ENCODE measurements at places on chromosomes 2 and 18.

DNA sequence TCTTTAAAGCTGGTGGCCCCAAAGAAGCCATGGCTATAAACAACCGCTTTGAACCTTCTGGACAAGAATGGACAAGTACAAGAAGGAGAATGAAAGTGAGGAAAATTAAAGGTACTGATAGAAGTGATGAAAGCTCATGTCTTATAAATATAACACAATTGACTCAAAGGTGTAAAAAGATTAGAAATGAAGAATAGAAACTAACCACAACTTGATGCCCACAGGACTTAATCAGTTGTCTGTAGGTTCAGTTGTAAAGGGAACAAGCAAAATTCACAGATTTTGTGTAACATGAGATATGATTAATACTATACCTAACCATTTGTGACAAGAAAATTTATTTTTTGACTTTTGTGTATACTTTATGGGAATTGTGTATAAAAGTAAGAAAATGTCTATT is 135.7 kb downstream of the NUP35 start:
- no peak for DNase-seq

DNA sequence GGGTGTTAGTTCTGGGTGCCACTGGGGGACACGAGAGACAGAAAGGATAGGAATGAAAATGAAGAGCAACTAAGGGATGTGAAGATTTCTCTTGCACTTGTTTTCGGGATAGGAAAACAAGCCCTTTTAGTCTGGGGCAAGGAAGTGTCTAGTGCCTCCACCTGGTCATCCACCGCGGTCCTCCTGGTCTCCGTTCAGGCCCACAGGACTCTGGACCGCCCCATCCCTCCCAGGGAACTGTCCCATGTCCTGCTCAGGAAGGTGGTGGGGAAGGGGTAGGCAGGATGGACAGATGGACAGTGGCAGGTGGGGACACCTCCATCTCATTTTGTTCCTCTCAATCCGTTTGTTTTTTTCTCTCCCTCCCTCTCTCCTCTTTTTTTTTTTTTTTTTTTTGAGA is 45.9 kb downstream of the AGAP1 start:
- no peak for DNase-seq

DNA sequence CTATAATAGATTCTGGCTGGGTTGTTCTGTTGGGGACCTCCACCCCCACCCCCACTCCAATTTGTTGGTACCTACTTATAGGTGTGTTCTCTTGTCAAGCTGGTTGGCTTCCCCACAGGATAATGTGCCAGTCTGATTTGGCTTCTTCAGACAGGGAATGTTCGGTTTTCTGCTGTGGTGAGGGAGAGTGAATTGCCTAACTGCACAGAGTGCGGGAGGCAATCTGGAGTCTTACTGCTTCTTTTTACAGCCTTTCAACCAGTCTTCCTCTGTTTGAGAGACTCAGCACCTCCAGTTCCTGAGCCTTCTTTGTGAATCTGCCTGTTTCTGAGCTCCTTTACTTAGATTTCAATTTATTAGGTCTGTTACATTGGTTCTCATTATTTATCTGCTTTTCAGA is 27.4 kb upstream of the SNORC start:
- DNase-seq, result no peak

DNA sequence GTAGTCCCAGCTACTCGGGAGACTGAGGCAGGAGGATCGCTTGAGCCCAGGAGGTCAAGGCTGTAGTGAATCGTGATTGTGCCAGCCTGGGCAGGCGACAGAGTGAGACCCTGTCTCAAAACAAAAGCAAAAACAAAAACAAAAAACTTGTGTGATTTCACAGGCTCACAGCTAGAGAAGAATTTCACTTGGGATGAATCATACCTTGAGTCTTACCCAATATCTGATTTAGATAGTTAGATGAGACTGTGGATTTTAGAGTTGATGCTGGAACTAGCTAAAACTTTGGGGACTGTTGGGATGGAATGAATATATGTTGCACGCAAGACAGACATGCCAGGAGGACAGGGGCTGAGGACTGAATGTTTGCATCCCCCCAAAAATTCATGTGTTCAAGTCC is 4.4 kb downstream of the ANKRD29 start:
- no peak for DNase-seq

DNA sequence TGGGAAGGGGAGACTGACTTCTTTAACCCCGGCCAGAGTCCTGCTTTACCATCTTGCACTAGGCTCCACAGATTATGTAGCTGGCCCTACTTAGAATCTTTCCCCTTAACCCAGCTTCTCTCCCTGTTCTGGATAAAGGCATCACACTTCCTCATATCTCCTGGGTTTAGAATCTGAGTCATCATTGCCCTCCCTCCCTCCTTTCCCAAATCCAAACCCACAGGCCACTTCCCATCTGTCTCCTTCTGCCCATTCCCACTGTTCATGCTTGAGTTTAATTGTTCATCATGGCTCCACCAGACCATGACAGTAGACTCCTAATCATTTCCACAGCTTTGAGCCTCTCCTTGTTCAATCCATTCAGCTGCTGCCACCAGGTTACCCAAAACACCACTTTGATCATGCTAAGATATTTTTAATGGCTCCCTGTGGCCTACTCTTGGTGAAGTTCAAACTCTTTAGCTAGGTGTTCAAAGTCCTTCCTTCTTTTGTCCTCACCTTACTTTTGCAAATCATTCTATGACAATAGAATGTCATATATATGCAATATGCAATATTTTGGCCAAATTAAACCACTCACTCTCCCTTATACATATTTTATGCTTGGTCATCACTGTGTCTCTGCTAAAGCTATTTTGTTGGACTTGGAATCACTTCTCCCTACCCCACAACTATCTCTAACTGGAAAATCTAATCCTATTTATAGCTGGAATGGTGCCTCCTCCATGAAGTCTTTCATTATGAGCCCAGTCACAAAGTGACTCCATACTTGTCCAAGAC is 5.5 kb downstream of the PDE11A start:
- no peak for DNase-seq

DNA sequence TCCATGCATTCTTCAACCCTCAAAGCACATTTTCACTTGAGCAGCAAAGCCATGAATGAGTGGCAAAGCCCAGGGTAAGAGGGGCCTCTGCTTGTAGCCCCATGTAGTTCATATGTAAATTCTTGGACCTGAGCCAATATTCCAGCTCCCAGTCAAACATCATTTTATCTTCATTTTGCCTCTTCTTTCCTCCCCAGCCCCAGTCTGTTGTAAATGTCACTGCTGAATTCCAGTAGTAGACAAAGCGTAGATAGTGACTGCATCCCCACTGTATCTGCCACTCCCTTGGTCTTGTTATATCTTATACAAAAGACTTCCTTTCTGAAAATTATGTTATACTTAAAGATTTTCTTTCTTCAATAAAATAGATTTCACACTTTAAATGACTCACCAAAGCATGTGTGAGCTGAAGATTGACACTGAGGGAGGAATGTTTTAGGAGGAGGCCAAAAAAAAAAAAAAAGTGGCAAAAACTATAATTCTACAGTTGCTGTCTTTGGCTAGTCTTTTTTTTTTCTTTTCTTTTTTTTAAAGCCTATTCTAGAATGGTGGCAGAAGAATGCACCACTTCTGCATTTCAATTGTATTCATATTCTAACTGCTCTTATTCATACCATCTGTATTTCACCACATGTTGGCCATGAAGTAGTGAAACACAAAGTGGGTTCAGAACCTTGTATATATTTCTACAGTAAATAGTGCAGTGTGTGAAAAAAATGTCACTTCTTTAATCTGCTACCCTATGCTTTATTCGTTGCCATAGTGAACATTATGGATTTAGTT is 306.1 kb downstream of the CPS1 start:
- DNase-seq, result no peak

- DNase-seq, result no peak
These were observed 38.4 kb downstream of the EIF4E2 start for GRCh38 chr2:232588680-232589585.

- no peak for DNase-seq
These were observed 30.0 kb downstream of the MRPL35 start for GRCh38 chr2:86229221-86229620.

GRCh38 chr2:233021771-233022170 is 8.7 kb upstream of the NGEF start:
- no peak for DNase-seq

DNA sequence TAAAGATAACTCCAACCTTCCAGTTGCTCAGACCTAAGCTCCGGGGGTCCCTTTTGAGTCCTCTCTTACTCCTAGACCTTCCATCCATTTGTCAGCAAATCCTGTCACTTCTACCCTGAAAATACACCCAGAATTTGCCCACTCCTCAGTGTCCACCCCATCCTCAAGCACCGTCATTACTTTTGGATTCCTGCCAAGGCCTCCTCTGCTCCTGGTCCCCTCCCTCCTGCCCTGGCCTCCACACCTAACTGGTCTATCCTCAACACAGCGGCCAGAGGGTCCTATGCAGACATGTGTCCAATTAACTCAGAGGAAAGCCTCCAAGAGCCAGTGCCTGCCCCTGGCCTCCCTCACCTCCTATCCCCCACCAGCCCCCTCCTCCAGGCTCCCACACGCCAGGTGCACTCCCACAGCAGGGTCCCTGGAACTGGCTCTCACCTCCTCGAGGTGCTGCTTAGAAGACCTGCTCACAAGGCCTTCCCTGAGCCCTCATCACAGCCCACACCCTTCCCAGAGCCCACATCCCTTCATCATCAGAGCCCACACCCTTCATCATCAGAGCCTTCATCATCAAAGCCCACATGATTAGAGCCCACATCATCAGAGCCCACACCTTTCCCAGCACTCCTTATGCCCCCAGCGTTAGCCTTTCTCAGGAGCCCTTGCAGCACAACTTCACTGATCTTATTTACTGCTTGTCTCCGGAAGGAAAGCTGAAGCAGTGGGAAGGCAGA is 20.4 kb downstream of the FAM178B start:
- no peak for DNase-seq

DNA sequence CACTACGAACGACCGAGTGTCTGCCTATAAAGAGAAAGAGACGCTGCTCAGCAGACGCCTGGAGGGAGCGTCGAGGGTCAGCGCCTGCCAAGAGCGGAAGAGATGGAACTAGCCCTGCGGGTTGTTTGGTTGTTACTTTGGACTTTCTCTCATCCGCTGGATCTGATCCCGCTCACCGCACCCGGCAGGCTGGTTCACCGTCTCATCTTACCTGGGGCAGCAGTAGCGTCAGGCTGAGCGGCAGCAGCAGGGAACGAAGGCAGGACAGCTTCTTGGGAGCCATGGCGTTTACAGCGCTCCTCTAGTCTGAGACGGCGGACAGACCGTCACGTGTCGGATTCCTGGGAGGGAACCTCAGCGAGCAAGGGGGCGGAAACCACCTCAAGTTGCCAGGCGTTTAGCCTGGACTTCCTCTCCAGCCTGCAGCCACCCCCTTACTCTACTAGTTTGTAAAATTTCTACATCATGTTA is 1.9 kb downstream of the GLB1L start:
- DNase-seq, result no peak

DNA sequence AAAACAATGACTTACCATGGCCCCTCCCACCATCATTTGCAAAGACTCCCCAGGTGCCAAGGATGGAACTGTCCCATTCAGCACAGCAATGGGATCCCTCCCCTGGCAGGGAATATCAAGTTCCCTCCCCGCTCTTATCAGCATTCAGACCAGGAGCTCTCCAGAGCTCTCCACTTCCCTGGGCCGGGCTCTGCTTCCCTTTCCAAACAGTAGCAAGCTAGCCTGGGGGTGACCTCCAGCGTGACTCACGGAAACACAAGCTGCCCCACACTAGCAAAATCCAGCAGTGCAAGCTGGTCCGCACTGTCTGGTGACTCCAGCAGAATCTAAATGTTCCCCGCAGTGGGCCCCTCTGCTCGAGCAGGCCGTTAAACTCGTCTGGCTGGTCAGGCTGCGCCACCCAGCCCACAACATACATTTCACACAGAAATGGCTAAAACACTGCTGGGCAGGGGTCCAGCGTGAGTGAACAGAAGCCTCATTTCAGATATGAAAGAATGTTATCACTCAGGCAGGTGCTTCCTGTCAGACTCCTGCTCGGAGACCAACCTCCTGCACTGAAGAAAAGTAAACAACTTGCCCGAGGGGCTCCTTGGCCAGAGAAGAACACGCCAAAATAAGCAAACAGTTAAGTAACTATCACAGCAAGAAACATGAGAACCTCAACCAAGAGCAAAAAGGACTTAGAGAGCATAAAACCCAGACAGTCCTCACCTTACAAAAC is 33.9 kb downstream of the STAT1 start:
- no peak for DNase-seq

- no peak for DNase-seq
These were observed 1712.8 kb upstream of the TMEFF2 start for GRCh38 chr2:193907561-193907960.

DNA sequence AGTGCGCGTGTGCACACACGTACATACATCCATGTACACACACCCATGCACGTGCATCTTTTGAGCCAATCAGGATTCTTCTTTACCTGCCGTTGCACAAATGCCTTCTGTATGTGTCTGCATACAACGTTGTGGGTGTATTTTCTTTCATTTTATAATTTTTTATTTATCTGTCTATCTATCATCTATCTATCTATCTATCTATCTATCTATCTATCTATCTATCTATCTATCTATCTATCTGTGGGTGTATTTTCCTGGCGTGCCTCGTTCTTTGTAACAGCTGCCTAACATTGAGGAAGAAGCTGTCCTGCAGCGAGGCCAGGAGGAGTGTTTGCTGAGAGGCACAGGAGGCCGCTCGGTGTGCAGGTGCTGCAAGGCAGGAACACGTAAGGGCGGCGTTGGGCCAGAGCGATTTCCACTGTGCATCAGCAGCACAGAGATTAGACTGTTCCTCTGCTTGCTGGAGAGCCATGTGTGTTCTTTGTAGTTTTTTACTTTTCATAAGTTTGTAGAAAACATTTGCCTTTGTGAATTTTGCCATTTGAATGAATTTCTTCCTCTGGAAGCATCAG is 84.4 kb downstream of the DGKD start:
- DNase-seq, result no peak

GRCh38 chr2:120108049-120108448 is 95.2 kb downstream of the EPB41L5 start:
- no peak for DNase-seq

DNA sequence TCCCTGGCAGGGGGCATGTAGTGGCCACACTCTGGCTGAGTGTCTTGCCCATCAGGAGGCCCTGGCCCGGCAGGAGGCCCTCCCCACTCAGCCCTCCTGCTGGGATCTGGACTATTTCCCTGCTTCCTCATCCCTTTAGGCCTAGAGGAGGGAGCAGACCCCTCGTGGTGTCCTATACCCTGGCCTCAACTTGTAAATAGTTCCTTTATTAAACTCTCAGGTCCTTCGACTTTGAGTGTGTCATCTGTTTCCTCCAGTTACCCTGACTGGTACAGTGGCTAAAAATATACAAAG is 166.7 kb upstream of the GLI2 start:
- DNase-seq, result no peak

All from RWPE2 (cell line).